ENCODE measurements at places on chromosomes 5 and 9.

- no peak for DNase-seq
Observed at GRCh38 chr5:40052808-40053207, 626.9 kb upstream of the PTGER4 start.

DNA sequence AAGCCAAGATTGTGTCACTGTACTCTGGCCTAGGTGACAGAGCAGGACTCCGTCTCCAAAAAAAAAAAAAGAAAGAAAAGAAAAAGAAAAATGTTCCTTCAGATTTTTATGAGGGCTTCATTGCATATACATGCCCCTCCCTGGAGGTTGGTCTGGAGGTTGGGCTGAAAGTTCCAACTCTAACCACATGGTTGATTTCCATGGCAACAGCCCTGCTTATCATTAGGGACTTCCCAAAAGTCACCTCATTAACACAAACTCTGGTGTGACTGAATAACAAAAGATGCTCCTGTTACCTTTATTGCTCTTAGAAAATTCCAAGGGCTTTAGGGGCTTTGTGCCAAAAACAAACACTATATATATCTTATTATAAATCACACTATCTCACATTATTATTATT, 113.8 kb downstream of the TMC1 start:
- no peak for DNase-seq

DNA sequence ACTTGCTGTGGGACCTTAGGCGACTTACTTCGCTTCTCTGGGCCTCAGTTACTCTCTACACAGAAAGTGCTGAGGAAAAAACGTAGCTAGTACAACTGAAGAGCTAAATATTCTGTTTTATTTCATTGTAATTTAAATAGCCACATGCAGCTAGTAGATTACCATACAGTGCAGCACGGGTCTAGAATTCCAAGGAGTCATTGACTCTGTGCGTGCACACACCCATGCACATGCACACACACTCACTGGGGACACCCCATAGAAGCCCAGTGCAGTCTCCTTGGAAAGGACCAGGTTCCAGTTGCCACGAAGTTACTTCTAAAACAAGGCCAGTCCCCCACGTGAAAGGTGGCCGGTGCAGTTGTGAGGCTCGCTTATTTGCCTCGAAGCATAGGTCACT, 17.0 kb downstream of the URM1 start:
- no peak for DNase-seq

GRCh38 chr9:84839541-84839940, 170.0 kb downstream of the NTRK2 start:
- DNase-seq, result peak; percentile 37

- no peak for DNase-seq
Observed at GRCh38 chr5:9545136-9545991, 511 bp downstream of the SEMA5A start.

GRCh38 chr5:169519358-169519757, 64.2 kb upstream of the SPDL1 start:
- DNase-seq, result no peak

DNA sequence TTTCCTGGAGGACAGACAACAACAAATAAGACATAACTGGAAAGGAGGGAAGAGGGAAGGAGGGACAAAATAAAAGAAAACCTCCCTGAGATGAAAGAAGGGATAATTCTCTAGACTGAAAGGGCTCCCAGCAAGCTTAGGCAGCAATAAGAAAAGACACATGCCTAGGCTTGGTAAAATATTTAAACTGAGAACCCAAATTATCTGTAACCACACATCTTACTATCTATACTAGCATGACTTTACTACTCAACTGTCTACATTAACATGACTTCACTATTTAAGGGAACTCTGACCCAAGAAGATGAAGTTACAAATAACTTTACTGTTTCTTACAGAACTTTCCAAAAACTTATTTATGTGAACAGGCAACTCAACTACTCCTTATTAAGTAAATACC, 95.9 kb downstream of the EPB41L4A start:
- no peak for DNase-seq

DNA sequence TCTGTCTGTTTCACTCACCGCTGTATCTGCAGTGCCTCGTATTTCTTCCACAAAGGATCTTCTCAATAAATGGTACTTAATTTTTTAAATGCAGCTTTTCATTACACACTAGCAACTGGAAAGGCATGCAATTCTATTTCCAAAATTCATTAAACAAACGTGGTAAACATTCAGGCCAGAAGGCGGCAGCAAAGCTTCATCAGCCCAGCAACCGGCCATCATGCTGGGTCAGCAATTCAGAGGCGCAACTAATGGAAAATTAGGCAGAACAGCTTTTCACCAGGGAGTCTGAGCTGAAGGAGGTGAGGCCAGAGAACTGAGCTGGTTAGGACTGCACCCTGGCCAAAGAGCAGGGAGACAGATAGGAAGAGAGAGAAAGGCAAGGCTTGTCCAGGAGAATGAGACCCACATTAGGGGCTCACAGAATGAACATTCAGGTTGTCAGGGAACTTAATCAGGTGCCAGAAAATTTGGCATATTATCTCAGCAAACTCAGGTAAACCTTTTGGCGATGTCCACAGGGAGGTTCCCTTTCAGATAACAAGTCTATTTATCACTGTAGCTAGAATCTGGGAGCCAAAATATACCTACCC, 17.7 kb upstream of the RNF180 start:
- no peak for DNase-seq

- peak; percentile 84 for DNase-seq
Observed at GRCh38 chr9:109316207-109316640, 4.6 kb downstream of the EPB41L4B start.

- no peak for DNase-seq
Observed at GRCh38 chr9:19085295-19085694, 17.4 kb downstream of the HAUS6 start.

DNA sequence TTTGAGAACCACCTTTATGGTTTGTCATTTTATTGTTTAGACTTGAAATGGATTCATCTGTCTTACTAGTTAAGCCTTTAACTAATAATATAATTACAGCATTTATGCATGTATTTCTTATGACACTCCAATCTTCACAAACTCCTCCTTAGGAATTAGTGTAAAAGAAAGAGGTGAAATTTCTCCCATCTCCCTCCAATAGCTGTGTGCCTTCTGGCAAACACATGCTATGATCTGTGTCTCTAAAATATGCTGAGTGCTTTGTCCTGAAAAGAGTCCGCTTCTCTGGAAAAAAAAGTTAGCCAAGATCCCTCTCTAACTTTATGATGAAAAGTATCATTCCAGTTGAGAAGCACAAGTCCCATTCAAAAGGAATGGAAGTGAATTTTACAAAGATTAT, 13.9 kb upstream of the TENT4A start:
- no peak for DNase-seq

GRCh38 chr9:104923289-104923688, 4.7 kb downstream of the ABCA1 start:
- no peak for DNase-seq

DNA sequence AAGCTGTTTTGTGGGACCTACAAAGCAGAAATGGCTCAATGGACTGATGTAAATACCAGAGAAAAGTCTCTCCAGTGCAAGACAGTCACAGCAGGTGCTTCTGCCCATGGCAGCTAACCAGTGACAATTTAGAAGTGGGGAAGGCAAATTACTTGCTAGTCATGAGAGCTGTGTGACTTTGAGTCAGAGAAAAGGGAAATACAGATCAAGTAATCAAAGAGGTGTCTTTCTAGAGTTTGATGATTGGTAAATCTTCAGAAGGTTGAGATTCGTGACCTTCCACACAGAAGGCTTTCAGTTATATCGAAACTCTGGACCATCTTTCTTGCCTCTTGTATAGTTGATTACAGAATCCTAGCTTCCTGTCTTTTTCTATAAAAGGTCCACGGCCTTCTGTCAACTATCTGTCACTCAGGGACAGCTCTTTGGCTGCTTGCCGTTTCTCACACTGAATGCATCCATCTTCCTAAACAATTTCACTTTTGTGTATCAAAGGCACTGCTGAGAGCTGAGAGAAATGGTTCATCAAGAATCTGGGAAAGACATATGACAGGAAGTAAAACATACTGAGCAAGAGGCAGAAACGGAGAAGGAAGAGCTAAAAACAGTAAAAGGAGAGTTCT, 993.9 kb upstream of the ACO1 start:
- DNase-seq, result no peak

- peak; percentile 23 for DNase-seq
Observed at GRCh38 chr9:97039514-97039860, 545 bp upstream of the CTSV start.

GRCh38 chr5:62727861-62728260, 149.2 kb downstream of the LRRC70 start:
- DNase-seq, result no peak

DNA sequence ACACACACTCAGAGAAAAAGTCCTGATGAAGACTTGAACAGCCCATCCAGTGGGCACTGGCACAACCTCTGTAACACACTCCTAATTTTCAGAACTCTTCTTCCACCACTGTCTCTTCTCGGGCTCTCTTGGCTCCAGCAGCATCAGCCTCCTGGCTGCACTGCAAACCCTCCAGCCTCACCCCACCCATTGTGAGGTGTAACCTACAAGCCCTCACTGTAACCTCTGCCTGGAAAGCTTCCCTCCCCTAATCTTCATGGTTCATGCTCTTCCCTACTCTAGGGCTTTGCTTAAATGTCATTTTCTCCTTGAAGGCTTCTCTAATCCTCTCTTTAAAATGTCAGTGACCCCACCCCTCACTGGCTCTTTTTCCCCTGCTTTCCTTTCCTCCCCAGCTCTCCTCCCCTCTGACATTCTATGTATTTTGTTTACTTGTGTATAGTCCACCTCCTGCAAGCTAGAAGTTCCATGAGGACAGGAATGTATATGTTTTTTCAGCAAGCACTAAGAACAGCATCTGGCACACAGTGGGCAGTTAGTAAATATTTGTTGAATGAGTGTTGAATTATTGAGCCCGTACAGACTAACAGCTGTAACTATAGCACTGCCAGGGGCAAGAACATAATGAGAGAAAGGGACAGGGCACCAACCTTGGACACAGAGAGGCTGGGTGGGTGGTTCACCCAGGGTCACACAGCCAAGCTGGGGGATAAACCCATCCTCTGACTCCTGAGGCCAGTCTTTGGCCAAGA, 76.4 kb downstream of the ESM1 start:
- no peak for DNase-seq

GRCh38 chr5:149282027-149282965, 10.6 kb downstream of the AFAP1L1 start:
- DNase-seq, result no peak

DNA sequence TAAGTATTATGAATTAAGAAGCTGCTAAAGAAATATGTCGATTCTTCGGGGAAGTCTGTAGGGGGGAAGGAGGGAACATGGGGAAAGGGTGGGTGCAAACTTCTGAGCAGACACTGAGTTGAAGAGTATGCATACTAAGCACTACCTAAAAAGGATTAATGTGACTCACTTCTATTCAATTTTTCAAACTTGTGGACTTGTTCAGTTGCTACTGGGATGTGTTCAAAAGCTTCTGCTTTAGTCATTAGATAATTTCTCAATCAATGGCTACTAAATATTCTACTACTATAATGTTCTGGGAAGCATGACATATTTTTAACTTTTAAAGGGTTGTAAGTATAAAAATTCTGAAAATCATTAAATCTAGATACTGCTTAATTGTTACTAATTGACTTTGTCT, 109.7 kb upstream of the FER start:
- DNase-seq, result no peak

DNA sequence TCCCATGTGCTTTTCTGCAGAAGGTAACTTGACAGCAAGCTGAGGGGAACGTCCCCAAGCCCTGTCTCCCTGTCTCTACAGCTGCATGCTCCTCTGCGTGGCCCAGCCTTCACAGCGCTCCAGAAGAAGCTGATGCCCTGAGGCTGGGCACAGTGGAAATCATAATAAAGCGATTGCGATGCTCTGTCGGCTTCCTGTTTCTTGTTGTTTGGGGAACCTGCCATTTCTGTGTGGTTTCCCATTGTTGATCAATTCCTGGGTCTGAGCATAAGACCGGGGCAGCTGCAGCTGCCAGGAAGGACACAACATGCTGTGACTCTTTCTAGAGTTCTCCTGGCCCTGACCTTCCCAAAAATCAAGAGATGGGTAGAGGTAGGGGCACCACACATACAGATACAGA, 7.2 kb upstream of the DNAJB5 start:
- DNase-seq, result no peak

- DNase-seq, result peak; percentile 98
Observed at GRCh38 chr5:157387683-157388093, 72.3 kb upstream of the NIPAL4 start.

DNA sequence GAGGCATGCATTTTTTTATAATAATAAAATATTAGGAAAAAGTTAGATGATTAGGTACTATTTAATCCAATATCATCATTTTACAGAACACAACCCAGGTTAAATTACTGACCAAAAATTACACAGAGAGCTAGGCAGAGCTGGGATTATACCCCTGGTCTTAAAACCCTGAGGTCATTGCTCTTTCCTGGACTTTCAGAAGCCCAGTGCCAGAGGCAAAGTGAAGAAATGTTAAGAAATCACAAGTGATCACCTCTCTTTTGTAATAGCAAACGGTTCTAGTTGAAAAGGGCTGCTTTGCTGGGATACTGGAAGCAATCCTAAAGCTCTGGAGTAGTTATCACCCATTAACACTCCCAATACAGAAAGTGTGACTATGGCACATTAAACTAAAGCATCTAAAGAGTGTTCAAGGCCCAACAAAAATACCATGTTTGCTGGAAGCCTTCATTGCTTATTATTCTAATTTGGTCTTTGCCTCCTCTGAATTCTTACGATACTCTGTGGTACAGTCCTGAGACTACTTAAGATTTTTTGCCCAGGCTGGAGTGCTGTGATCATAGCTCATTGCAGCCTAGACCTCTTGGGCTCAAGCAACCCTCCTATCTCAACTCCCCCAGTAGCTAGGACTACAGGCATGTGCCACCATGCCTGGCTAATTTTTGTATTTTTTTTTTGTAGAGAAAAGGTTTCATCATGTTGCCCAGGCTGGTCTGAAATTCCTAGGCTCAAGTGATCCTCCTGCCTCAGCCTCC, 575.9 kb downstream of the RAB3C start:
- no peak for DNase-seq

DNA sequence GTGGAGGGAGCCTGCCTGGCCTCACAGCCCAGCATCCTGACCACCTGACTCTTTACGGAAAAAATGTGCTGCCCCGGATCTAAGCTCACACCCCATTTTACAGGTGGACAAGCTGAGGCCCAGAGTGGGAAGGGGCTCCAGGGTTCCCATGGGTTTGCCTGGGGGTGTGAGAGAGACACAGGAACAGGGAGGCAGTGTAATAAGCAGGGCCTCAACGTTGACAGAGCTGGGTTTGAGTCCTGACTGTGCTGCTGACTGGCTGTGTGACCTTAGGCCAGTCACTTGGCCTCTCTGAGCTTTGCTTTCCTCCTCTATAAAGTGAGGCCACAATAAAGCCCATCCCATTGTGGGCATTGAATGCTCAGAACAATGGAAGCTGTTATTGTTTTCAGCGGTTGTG, 73.7 kb downstream of the HMCN2 start:
- no peak for DNase-seq
